Peyer's patch (tissue), 4 donors: ENCODE measurements at places on chromosomes 4 and X. TPM values are rescaled to one million over a fixed set of nuclear protein-coding genes. Genes with fewer than 3 reads are reported as not detected.

Gene FOXR2
- total RNA-seq: not detected

Gene ADH7
- total RNA-seq: not detected

Gene FAM200B
- 59.4 TPM for total RNA-seq

Gene CXCL6
- total RNA-seq: not detected

Gene CLTRN
- not detected for total RNA-seq

Gene HTR2C
- total RNA-seq: not detected

DNA sequence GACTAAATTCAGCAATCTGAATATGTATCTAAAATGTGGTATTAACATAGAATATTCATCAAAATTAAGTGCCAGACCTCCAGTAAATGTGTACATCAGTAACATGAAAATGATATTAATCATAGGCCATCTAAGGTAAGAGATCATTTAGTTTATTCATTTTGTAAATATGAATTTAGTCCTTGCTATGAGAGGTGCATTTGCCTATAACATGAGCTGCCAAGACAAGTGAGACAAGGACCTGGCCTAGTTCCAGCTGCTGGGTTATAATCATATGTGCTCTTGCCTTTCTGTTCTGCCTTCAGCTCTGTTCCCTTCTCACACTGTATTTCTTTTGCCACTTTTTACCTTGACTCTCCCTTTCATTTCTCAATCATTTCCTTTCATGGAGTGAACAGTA, 160.0 kb downstream of the STIM2 start:
- no peak for DNase-seq

- DNase-seq: no peak
These were observed 238.8 kb downstream of the CBR4 start for GRCh38 chr4:168771251-168771650.

GRCh38 chr4:118955515-118955914, 66.9 kb downstream of the SYNPO2 start:
- DNase-seq: no peak
